Hematopoietic multipotent progenitor cell treated with erythropoietin and hydrocortisone succinate and interleukin-3 and kit ligand, for 6 days (in vitro differentiated cells): ENCODE measurements at places on chromosomes 6 and 20.
A peak's percentile ranks its signal among the peaks of the same experiment; 100 is the strongest.

- DNase-seq = no peak
Observed at GRCh38 chr6:56875961-56876360, 78.9 kb upstream of the BEND6 start.

GRCh38 chr20:52083627-52084232, 107.8 kb downstream of the ZFP64 start:
- DNase-seq = peak; percentile 84

DNA sequence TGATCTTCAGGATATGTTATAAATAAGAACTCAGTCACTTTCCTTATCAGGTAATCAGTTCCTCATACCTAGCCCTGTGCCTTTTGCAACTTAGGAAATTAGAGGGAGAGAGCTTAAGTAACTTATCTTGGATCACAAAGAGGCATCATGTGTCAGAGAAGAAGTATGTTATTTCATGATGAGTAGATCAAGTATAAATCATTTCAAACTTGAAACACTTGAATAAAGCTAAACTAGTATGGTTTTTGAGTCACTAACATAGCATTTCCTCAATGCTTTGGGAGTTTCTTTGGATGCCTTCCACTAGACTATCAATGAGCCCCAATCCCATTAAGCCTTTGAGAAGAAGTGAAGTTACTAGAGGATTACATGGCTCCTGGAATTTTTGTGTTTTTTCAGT, 102.6 kb upstream of the TNFAIP3 start:
- DNase-seq = no peak

GRCh38 chr20:33676121-33676520, 1.9 kb upstream of the NECAB3 start:
- no peak for DNase-seq

- no peak for DNase-seq
Observed at GRCh38 chr6:15677822-15678221, 15.0 kb upstream of the DTNBP1 start.

- DNase-seq = no peak
Observed at GRCh38 chr6:90087106-90087833, 193.0 kb downstream of the GJA10 start.

GRCh38 chr20:371755-372542, 8.6 kb upstream of the TRIB3 start:
- peak; percentile 71 for DNase-seq

- peak; percentile 65 for DNase-seq
Observed at GRCh38 chr6:111841822-111842221, 31.4 kb downstream of the FYN start.

GRCh38 chr20:51660672-51661608, 107.2 kb downstream of the ATP9A start:
- DNase-seq = no peak

GRCh38 chr20:40307268-40307667, 381.8 kb downstream of the MAFB start:
- DNase-seq = no peak

DNA sequence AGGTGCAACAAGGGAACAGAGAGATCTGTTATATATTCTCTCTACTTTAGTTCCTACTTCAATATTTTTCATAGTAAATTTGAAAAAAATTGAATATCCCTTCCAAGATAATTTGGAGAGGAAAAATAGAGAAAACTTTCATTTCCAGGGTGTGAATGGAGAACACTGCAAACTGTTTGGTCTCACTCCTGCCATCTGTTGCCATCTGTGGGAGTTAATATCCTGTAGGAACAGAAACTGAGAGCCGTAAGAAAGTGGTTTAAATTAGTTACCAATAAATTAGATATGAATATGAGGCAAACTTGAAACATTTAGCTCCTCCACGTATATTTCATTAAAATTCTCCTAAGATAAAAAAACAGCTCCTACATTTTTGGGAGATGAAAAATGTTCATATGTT, 4.2 kb downstream of the ZNF337 start:
- DNase-seq = no peak

DNA sequence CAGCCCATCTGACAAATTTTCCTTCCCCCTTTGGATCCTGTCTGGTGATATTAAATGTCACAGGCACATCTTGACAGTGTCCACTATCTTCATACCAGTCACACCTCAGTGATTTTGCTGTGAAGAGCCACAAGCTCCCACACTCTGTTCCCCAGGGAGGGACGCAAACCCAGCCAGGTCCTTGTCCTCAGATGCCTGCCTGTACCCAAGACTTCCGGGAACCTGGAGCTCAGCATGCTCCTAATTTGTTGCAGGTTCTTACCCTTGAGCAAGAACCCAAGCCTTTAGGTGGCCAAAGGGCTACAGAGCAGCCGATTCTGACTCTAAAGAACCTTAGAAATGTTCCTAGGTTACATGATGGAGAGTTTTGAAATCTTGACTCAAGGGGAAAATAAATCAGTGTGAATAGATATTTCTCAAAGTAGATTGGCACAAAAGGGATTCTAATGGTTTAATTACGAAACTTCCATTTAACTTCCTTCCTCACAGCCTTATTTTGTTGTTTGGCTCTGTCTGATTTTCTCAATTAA, 66.2 kb upstream of the MTHFD1L start:
- no peak for DNase-seq
